AML-193 (cell line): ENCODE measurements at places on chromosomes 2 and 18.

GRCh38 chr2:226694149-226694548 is 105.5 kb downstream of the IRS1 start:
- DNase-seq: no peak

GRCh38 chr2:161139098-161139987 is 20.9 kb upstream of the TANK start:
- peak; percentile 17 for DNase-seq

GRCh38 chr2:106851881-106852501 is 34.0 kb downstream of the ST6GAL2 start:
- DNase-seq: no peak

DNA sequence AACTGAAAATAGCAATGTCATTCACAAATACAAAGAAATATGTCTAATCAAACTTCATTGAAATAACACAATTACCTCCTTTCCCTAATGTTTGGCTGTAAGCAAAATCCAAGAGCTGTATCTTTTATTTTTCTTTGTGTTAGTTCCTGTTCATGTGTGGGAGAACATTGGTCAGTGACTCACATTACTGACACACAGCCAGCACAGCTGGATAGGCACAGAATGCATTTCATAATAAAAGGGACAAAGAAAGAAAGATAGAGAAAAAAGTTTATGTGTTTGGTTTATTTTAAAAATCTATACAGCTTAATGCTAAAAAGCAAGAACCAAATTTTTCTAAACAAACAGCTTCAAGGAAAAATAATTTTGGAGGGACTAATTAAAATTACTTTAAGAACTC is 185.6 kb upstream of the COL3A1 start:
- DNase-seq: no peak

DNA sequence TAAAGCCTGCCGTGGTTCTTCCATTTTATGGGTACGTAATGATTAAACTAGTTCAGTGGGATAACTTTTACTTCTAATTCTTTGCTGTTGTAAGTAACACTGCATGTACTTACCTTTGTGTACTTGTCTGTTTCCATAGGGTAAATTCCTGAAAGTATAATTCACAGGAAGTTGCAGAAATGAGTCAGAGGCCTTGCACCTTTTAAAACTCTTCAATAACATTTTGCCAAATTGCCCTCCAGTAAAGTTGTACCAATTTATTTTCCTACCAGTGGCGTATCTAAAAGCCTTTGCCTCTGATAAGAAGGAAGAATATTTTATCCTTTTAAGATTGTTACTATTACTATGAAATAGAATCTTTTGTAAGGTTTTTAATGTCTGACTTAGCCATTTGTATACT is 65.1 kb downstream of the CAB39 start:
- no peak for DNase-seq

GRCh38 chr2:221495731-221496130 is 76.4 kb downstream of the EPHA4 start:
- no peak for DNase-seq

DNA sequence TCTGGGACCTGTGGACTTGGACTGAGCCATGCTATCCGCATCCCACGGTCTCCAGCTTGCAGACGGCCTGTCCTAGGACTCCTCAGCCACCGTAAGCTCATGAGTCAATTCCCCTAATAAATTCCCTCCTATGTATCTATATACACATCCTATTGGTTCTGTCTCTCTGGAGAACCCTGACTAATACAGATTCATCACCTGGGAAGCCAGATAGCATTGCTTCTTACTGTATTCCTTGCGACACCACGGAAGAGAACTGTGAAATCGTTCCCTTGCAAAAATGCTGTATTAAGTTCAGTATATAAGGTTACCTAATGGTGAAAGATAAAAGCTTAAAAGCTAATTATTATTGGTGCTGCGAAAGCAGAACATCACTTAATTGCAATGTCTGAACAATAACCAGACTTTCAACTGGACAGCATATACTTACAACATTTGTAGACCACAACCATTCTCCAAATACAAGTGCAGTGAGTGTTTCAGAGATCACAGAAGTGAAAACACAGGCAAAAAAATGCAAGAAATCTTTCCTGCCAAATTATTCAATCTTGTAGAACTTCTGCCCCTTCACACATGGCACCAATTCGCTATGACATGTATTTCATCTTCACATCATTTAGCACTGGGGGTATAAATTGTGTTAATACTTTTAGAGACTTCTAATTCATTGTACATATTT is 352.9 kb downstream of the TXNL1 start:
- DNase-seq: no peak

- no peak for DNase-seq
These were observed 28.6 kb downstream of the PCBP1 start for GRCh38 chr2:70115646-70116442.

- no peak for DNase-seq
These were observed 24.1 kb downstream of the TWIST2 start for GRCh38 chr2:238872026-238872425.

DNA sequence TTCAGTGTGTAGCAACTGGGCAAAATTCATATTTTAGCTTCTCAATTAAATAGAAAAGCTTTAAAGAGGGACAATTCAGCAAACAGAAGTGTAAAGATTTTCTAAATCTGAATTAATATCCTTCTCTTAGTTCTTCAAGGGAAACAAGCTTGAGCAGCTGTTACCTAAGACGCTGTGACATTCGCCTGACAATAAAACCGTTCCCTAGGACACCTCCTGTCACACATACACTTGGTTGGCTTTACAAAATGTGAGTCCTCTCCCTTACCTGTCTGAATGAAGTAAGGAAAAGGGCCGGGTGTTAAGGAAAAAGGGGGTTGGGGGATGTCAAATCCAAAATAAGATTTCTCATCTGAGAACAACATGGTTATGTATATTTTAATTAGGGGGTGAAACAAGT is 2.1 kb downstream of the SERTAD2 start:
- DNase-seq: peak; percentile 31

DNA sequence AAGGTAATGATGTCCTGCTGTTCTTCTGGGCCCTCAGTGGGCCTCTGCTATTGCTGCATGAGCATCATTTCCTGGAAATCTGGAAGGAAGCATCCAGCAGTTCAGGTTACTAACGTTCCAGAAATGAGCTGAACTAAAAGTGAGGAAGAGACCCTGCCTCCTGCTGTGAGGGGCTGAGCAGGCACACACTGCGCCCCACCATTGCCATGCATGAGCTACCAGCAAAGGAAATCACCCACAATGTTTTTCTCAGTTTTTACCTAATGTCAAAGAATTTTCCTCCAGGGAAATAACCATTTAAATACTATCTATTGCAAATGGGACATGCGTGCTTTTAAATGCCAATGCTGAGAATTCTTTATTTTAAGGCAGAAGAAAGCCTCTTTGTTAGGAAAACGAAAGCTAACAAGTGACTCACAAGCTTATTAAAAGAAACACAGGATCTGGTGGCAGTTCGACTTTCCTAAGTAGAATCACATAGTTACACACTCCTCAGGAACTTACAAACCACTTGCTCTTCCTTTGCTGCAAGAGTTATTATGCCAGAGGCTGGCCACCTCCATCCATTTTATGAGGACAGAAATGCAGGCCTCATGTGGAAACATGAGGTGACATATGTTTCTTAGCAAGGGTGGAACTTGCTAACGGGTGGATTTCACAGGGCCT is 152.6 kb upstream of the TTC39C start:
- no peak for DNase-seq
